ENCODE measurements at places on chromosomes 5 and 9.

- no peak for DNase-seq
These were observed 73.8 kb downstream of the TRIO start for GRCh38 chr5:14216902-14217301.

- DNase-seq, result no peak
These were observed 1082.9 kb upstream of the CDH18 start for GRCh38 chr5:21070858-21071257.

DNA sequence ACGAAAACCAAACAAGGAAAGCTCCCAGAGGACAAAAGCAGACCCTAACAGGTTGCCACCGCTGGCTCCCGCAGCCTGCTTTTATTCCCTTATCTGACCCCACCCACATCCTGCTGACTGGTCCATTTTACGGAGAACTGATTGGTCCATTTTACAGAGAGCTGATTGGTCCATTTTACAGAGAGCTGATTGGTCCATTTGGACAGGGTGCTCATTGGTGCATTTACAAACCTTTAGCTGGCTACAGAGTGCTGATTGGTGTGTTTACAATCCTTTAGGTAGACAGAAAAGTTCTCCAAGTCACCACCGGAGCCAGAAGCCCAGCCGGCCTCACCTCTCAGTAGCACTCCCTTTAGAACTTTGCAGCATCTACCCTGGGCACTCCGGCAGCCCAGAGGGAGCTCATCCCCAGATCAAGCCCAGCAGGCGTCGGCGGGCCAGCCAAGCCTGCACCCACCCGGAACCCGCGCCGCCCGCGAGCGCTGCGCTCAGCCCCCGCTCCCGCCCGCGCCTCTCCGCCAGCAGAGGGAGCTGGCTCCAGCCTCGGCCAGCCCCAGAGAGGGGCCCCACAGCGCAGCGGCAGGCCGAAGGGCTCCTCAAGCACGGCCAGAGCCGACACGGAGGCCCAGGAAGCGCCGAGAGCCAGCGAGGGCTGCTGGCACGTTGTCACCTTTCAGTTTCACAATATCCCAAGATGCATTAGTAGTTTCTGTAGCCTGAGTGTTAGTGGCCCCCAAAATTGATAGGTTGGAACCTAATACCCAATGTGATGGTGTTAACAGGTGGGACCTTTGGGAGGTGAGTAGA lies 35.3 kb upstream of the CLPTM1L start:
- DNase-seq, result no peak

DNA sequence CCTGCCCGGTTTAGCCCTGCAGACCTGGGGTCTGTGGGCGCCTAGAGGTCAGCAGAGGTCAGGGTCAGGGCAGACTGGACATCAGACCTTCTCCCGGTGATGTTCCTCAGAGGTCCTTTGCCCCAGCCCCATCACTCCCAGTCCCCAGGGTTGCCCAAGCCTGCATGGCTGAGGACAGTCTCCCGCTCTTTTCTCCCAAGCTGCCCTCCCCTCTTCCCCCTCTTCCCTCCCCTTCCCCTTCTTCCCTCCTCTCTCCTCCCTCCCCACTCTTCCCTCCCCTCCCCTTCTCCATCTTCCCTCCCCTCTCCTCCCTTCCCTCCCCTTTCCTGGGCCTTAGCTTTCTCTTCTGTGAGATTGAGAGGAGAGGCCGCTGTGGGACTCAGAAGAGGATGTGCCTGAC lies 10.4 kb downstream of the LHX3 start:
- no peak for DNase-seq

- no peak for DNase-seq
These were observed at the start of gene SLC9A3 for GRCh38 chr5:524234-524972. Gene SLC9A3, minus strand, starts transcription at chr5:524449.

- DNase-seq, result no peak
These were observed 16.9 kb downstream of the CRB2 start for GRCh38 chr9:123372766-123373446.

All from MCF 10A (cell line).